ENCODE measurements at places on chromosomes 3 and 15.

GRCh38 chr3:112709911-112710310 is 69.0 kb upstream of the CCDC80 start:
- DNase-seq = no peak

- no peak for DNase-seq
Observed at GRCh38 chr3:59754456-59755129, 704.8 kb upstream of the CFAP20DC start.

DNA sequence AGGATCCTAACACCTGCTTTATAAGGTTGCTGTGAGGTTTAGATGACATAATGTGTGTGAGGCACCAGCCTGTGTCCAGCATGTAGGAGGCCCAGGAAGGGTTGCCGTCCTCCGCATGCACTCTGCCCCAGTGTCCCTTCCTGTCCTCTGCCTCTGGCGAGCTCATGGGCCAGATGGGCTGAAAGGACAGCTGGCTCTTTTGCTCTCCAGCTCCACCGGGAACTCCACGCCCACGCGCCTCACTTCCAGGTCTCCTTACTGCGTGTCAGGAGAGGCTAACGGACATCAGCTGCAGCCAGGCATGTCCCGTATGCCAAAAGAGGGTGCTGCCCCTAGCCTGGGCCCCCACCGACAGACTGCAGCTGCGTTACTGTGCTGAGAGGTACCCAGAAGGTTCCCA is 12.2 kb downstream of the MUC20 start:
- no peak for DNase-seq

DNA sequence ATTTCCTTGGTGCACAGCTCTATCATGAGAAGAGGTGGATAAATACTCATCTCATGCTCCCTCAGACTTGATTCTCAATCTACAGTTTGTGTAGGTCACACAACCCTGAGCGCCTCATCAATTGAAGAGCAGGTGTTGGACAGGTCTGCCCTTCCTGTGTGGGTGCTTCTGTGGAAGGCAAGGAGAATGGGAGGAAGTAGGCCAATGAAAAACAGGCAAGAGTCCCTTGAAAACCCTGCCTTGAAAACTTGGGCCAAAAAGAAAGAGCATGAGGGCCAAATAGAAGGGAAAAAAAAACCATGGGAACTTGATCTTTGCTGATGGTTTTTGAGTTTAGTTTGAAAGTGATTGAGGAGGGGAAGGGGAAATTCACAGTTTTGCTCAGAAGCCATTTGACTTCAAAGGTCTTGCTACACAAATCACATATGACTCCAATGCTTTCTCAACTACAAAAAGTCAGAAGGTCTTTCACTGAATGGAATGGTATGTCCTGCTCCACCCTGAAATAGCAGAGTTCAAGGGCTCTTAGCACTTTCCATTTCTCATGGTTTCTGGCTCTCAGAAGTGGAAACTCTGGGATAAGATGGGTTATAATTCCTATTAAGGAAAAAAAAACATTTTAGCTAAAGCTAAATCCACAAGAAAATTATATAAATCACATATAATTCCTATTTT is 37.2 kb upstream of the TM4SF1 start:
- no peak for DNase-seq

GRCh38 chr3:156416846-156417558 is 137.9 kb downstream of the SSR3 start:
- no peak for DNase-seq

- DNase-seq = no peak
Observed at GRCh38 chr3:44056446-44057240, 185.0 kb upstream of the TOPAZ1 start.

DNA sequence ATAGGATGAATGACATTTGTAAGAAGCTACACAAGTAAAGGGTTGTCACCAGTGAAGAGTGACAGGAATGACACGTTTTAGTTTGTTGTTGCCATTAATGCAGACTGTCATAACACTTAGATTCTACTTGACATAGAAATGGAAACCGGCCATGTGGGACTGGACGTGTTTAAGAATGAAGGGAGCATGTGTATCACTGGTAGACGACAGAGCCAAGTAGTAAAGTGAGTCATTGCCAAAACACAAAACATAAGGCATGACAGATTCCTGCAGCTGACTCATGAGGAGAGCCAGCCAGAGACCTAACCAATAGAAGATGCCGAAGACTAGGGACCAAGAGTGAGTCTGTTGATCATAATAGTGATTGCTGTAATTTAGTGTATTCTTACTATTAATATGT is 106.2 kb upstream of the PLAAT1 start:
- DNase-seq = no peak

Measured in H9 (cell line).